ENCODE measurements at places on chromosomes 1 and 21.

GRCh38 chr1:225816643-225817538 is 7.0 kb downstream of the EPHX1 start:
- DNase-seq = no peak

GRCh38 chr1:93453911-93454310 is 6.0 kb downstream of the FNBP1L start:
- no peak for DNase-seq

- no peak for DNase-seq
These were observed 7.4 kb downstream of the MEF2D start for GRCh38 chr1:156493154-156493631.

DNA sequence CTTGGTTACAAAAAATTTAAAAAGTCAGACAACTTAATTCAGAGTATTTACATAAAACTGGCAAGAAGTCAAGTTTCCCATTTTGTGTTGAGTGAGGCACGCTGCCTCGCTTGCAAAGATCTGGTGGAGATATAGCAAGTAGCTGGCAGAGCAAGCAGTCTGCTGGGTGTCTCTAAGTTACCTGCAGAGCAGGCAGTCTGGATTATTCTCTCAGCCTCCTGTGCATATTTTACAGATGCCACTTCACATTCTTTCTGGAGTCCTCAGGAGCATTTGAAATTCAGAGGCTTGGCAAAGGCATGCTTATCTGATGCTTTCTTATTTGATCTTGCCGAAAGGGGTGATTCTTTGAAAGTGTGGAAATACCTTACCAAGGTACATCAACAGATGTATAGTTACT is 640.4 kb upstream of the ADGRL4 start:
- DNase-seq = no peak

- DNase-seq = no peak
These were observed 103.6 kb upstream of the GCLM start for GRCh38 chr1:94012708-94013366.

DNA sequence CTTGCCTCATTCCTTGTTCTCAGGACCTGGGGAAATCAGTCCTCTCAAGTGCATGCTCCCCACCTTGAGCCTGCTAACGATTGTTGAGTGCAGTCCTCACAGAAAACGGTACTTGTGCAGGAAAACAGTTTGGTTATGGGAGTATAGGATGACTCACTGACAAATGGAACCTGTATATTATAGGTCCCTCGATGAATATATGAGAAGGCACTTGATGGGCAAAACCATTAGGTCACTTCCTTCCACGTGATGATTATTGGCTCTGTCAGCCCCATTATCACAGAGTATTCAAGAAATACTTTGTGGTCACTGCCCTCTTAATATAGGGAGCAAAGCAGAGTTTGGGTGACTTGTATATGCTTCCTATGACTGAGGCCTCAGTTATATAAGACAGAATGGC is 6.2 kb downstream of the CCDC17 start:
- no peak for DNase-seq

- no peak for DNase-seq
These were observed 34.3 kb upstream of the RAP1GAP start for GRCh38 chr1:21703318-21703963.

- no peak for DNase-seq
These were observed 36.9 kb downstream of the NSL1 start for GRCh38 chr1:212754680-212755079.

GRCh38 chr1:201881617-201882016 is 7.1 kb upstream of the SHISA4 start:
- DNase-seq = no peak

GRCh38 chr1:11214698-11215380 is 25.7 kb downstream of the ANGPTL7 start:
- no peak for DNase-seq

GRCh38 chr1:228009828-228010775 is 3.3 kb downstream of the WNT3A start:
- DNase-seq = no peak

DNA sequence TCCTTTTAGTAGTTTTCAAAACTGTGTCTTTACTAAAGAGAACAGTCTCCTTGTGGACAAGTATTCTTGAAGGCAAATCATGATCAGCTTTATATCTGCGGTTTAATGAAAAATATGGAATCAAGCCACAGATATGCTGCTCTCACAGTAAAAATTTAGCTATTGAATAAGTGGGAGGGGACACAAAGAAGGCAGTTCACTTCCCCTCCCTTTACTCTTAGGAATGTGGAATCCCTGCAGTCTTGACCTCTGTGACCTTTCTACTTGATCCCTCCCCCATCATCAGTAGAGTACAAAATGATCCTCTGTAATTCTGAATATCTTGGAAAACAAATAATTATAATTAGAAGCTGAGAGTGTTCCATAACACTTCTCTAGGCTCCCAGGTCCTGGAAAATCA is 136.7 kb upstream of the HOOK1 start:
- no peak for DNase-seq

GRCh38 chr1:247291833-247292561 is 36.1 kb downstream of the VN1R5 start:
- no peak for DNase-seq

DNA sequence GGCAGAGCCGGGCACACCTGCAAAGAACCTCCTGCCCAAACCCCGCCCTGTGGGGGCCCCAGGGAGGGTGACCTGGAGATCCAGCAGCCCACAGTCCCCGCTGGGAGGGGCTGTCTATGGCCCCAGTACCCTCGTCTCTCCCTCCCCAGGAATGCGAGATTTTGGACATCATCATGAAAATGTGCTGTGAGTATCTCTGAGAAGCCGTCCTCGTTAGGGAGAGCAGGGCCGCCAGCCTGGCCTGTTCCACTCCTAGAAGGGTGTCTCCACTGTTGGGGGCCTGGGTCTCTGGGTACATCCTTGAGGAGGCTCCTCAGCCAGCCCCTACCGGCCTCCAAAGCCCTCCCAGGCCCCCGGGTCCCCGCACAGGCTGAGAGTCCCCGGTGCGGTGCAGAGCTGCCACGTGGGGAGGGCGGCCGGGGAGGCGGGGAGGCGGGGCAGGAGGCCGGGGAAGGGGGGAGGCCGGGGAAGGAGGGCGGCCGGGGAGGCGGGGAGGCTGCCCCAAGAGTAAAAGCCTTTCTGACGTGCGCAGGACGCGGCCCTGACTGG is 18.7 kb downstream of the COL6A1 start:
- DNase-seq = no peak

DNA sequence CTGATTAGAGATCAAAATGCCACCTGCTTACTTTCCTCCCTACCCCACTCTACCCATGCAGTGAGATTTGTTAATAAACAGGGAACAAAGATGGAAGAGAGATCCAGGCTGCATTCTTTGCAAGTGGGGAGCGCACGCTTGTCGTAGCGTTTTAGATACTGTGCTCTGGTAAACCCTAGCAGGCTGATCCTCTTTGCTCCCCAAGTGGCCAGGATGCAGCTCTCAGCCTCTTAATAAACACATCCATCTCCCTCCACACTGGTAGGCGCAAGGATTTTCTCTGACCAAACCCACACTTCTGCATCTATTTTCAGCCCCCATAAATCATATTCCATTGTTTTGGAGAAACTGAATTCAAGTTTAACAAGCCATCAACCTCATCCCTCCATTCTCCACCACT is 2.9 kb downstream of the PGBD5 start:
- DNase-seq = no peak

DNA sequence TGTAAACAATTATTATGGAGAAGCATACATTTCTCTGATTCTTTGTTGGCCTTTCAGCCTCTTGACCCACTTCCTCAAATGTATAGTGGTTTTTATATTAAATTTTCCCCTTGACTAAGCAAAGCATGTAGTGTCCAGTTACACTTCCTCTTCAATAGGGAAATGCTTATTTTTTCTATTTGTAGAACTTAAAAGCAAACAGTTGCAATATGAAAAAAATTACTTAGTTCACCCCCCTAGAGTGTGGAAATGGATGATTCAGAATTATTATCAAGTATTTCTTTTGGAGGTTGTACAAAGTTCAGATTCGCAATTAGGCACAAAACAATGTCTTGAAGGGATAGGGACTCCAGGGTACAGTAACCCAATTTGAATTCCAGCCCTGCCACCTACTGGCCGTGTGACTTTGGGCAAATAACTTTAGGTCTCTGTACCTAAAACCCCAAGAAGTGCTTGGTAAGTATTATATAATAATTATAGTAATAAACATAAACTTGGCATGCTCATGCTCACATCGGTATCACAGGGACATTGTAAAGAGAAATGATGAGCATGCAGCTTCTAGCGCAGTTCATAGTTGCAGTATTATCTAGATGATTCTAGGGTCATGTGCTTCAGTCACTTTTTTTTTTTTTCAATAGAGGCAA is 28.6 kb upstream of the IFNGR2 start:
- DNase-seq = no peak

DNA sequence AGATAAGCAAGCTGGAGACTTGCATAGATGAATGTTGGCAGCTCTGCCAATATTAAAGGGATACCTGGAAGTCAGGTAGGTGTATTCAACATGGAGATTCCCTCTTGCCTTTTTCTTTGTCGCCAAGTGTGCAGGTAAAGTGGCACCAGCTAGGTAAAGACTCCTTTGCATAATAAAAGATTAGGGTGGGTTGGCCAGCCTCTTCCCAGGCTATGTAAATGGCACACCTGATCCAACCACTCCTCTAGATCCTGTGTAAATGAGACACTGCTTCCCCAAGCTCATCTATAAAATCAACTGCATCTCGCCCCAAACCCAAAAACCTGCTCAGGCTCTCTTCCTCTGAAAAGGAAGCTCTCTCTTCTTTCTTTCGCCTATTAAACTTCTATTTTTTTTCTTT is 100.8 kb upstream of the DSCAM start:
- no peak for DNase-seq

DNA sequence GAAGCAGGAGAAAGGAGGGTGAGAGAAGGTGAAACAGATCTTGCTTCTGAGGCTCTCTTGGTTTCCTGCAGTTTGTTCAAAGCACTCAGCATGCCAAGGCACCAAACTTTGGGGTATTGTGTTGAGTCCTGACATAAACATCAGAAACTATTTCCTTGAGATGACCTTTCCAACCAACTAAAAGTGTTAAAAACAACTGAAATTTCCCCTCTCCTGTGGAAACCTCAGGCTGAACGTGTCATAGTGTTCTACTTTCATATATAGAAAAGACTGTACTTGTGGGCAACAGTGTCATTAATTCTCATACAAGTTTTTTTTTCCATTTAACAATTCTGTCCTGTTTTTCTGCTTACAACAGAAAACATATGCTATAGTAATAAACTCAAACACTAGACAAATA is 6.3 kb upstream of the LYST start:
- no peak for DNase-seq

- no peak for DNase-seq
These were observed 22.0 kb downstream of the MAN1A2 start for GRCh38 chr1:117389284-117389683.

DNA sequence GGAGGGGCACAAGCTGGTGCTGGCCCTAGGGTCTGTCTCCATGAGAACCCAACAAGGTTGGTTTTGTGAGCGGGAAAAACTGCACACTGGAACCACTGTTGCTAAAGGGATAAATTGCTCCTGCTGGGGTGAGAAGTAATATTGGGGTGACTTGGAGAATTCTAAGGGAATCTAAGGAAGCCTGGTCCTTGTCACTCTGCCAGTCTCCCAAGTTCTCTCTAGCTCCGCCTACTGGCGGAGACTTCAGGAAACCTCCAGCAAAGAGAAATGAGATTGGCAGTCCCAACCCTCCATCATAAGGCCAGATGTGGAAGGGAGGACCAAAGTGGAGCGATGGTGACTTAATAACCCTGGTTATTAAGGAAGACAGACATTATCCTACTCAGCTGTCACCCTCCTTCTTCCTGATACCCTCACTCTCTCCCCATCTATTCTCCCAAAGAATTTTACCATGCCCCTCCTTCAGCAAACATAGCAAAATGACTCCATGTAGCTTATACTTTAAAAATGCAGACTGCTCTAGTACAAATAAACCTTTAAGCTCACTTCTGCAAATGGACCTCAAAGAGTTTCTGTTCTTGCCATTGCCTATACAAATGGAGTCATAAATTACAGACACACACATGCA is 2.7 kb downstream of the LCE1F start:
- no peak for DNase-seq

DNA sequence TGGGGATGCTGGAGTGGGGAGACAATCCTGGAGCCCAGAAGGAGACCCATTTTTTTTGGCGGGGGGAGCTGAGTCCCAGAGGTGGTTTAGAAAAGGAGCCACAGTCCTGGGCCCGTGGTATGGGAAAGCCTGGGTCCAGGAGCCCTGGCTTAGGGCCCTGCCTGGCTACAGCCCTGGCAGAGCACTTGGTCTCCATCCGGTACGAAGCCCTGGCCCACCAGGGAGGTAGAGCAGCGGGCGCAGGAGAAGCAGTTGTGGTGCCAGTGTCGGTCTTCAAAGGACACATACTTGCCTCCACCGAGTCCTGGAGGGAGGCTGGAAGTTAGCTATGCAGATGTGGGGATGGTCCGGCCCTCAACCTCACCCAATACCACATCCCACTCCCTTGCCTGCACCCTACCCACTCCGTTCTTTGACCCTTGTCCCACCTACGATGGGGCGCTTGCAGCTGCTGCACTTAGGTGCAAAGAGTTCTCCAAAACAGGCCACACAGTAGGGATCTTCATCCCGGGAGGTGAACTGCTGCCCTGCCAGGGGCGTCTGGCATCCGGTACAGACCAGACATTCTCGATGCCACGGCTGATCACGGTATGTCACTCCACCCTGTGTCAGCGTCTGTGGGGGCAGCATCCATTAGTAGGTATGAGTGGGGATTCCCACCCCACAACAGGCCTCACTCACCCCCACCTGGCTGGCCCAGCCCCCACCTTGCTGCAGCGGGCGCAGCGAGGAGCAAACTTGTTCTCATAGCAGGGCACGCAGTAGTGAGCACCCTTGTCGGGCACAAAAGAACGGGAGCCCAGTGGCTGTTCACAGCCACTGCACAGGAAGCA is 7.7 kb upstream of the SF3A3 start:
- DNase-seq = no peak

- no peak for DNase-seq
These were observed 7.4 kb upstream of the DEGS1 start for GRCh38 chr1:224175617-224176016.

DNA sequence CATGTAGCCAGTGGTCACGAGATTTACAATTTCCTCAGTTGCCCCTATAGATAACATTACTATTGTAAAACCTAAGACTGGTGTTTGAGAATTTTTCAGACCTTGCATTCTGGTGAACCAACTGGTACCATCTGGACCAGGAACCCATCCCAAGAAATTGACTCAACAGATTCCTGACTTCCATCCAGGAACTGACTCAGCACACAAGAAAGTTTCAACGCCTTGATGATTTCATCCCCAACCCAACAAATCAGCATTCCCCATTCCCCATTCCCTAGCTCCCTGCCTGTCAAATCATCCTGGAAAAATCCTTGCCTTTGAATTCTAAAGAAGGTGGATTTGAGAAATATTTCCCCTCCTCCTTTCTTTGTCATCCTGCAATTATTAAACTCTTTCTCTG is 529.8 kb upstream of the PRMT6 start:
- DNase-seq = no peak

DNA sequence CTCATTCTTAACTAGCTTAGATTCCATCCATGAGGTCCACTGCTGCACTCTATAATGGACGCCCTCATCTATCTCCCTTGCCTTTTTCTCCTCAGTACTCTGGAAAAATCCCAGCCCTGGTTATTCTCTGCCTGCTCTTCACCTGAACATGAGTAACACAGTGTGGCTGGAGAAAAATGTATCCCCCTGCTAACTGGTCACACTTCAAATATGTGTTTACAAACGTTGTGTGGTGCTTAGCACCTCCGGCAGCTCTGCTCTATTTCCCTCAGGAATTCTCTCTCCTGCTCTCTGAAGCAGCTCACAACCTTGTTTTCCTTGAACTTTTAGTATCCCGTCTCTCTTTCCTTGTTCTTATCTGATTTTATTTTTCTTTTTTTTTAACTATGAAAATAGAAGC is 4.1 kb downstream of the SCCPDH start:
- DNase-seq = no peak

- DNase-seq = no peak
These were observed 35.7 kb downstream of the NEK2 start for GRCh38 chr1:211639475-211640300.

Measured in NCI-H1417 treated with DMSO at 0.1 percent for 48 hours (cell line).